Stimulated activated CD4-positive, alpha-beta T cell treated with anti-CD3 and anti-CD28 coated beads, Interleukin-1b, Interleukin-23, amount 100 ng/mL, for 24 hours (primary cell): ENCODE measurements at places on chromosomes 7 and 10.

DNA sequence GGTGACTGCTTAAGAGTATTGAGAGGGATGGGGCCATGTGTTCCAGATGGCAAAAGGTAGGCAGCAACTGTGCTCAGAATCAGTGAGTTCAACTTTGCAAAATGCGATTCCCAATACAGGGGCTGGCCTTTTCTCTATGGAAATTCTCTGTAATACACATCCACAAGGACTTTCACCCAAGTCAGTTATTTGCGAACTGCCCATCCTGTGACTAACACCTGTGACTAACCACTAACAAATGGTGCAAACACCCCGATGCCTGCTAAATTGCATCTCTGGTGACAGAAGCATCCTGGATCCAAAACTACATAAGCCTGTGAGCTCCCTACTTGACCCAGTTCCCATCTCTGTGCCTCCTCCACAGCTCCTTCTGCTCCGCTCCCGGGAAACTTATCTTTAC is 9.0 kb upstream of the CUZD1 start:
- DNase-seq: no peak

DNA sequence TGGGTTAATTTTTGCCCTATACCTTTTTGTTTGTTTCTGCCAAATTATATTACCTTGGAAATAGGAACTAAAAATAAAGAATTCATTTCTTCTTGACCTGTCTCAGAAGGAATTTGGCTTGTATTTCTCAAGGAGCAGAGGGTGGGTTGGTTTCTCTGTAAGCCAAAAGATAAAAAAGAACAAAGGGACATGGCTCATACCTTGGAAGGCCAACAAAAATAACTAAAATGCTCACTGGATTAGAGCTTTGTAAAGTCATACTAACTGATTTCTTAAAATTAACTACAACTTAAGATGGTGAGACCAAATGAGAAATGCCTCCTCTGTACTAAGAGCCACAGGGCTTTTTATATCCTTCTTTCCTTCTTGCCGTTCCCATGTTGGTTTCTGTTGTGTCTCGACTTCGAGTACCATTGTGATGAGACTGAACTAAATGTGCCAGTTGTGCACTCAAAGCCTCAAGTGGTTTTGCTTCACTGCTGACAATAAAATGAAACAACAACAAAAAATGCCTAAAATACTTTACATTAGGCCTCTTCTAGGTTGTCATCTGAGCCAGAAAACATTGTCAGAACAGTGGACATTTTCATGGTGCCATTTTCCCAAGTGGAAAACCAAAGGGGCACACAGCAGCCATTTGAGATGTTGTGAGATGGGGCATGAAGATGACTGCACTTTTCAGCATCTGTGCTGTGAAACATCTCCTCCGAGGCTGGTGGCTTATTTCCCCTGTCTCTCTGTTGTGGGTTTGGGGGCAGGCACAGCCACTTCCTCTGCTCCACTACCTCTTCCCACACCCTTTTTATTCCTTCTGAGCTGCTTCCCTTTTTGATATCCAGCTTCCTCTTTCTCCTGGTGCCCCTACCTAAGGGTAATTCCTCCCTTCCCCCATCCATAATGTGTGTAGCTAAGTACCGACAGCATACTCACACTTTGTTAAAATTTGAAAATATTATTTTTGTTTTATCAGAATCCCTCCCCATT is 51.8 kb upstream of the AGR3 start:
- DNase-seq: no peak

GRCh38 chr10:1147810-1148209 is 91.6 kb downstream of the WDR37 start:
- no peak for DNase-seq

DNA sequence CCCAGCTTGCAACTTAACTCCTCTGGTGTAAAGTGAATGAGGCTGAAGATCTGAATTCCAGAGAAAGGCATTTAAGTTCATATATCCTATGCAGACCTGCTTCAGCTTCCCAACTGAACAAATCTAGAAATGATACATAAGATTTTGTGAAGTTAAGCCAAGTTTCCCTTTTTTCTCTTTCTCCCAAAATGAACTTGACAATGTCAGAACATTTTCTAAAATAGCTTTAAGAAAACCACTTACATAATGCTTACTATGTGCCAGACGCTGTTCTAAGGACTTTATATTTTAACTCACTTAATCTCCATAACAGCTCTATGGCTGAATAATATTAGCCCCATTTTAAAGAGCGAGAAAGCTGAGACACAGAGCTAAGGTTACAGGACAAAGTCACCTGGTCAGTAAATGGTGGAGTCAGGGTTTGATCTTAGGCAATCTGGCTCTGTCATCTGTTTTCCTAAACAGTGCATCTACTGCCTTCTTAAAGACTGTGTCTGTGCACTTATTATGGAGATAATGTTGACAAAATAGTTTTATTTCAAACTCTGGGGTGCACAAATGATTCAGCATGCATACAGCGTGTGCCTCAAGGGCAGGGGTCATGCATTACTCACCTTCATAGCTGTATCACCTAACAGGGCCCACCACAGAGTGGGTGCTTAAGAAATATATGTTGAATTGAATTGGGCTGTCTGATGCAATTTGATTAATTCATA is 66.8 kb downstream of the RHOBTB1 start:
- DNase-seq: no peak

GRCh38 chr7:1562597-1563051 is 6.6 kb upstream of the TMEM184A start:
- DNase-seq: no peak

DNA sequence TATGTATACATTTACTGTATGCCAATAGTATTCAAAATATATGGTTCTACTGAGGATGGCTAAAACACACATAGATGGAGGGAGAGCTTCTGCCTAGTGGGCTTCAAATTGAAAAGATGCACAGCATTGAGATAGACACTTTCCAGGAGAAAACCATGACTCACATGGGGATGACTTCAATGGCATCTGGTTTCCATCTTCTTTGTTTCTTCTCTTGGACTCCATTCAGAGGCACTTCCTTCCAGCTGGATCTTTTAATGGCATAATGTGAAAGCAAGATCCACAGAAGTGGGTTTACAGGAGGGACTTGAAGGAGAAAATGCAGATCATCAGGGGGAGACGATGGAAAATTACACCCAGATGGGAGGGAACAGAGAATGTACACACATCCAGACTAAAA is 84.9 kb downstream of the ZNF365 start:
- DNase-seq: no peak
